Osteocyte (in vitro differentiated cells): ENCODE measurements at places on chromosomes 3 and 15. TPM values are rescaled to one million over a fixed set of nuclear protein-coding genes. Genes with fewer than 3 reads are reported as not detected.

DNA sequence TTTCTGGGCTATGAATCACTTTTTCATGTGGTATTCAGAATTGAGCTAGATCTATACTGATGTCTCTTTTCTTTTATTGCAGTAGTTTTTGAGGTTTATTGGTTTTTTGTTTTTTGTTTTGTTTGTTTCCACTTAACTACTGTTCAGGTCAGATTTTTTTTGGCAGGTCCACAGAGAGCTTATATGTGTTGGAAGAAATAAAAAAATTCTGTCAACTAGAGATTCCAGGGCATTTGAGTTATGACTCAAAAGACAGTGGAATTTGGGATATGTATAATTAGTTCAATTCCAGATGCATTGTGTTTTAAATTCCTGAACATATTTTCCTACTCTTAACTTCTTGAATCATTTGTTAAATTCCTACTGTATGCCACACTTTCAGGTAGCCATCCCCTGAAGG, 727.2 kb downstream of the SI start:
- H3K4me3 ChIP-seq: no peak overlapping the region
- no peak for DNase-seq
- peaks cover 9% of the 10 kb centered on the region for H3K4me1 ChIP-seq
- H3K36me3 ChIP-seq: peaks cover 2% of the 10 kb centered on the region

- peaks cover 8% of the 10 kb centered on the region for H3K36me3 ChIP-seq
- no peak overlapping the region for H3K4me3 ChIP-seq
- DNase-seq: no peak
- H3K27me3 ChIP-seq: no peaks in the 10 kb centered on the region
Observed at GRCh38 chr3:79052054-79052681, 715.6 kb downstream of the ROBO1 start.

- no peak overlapping the region for H3K4me3 ChIP-seq
- H3K27me3 ChIP-seq: peaks cover 7% of the 10 kb centered on the region
- DNase-seq: no peak
Observed at GRCh38 chr15:57609805-57610529, 18.3 kb downstream of the MYZAP start.

- DNase-seq: no peak
- peaks cover 7% of the 10 kb centered on the region for H3K27me3 ChIP-seq
- H3K36me3 ChIP-seq: no peaks in the 10 kb centered on the region
Observed at GRCh38 chr3:35184775-35185174, 454.6 kb upstream of the ARPP21 start.

- peak; percentile 71 for DNase-seq
- peaks cover 28% of the 10 kb centered on the region for H3K27me3 ChIP-seq
- no peak overlapping the region for H3K27ac ChIP-seq
Observed at GRCh38 chr3:14698601-14699244, 23.8 kb downstream of the C3orf20 start.

Gene LIPC
- not detected in 2 replicates for total RNA-seq

Gene SLC51A
- total RNA-seq: not detected in 2 replicates

- H3K4me1 ChIP-seq: no peaks in the 10 kb centered on the region
- H3K36me3 ChIP-seq: no peaks in the 10 kb centered on the region
- DNase-seq: no peak
- H3K27ac ChIP-seq: no peak overlapping the region
- H3K4me3 ChIP-seq: no peak overlapping the region
Observed at GRCh38 chr3:134917631-134918030, 122.6 kb downstream of the EPHB1 start.

Gene AMOTL2
- total RNA-seq: 195 and 199 TPM in 2 replicates

GRCh38 chr3:135878501-135878900, 87.0 kb upstream of the PPP2R3A start:
- H3K36me3 ChIP-seq: no peaks in the 10 kb centered on the region
- H3K27ac ChIP-seq: no peak overlapping the region
- H3K4me3 ChIP-seq: no peak overlapping the region

DNA sequence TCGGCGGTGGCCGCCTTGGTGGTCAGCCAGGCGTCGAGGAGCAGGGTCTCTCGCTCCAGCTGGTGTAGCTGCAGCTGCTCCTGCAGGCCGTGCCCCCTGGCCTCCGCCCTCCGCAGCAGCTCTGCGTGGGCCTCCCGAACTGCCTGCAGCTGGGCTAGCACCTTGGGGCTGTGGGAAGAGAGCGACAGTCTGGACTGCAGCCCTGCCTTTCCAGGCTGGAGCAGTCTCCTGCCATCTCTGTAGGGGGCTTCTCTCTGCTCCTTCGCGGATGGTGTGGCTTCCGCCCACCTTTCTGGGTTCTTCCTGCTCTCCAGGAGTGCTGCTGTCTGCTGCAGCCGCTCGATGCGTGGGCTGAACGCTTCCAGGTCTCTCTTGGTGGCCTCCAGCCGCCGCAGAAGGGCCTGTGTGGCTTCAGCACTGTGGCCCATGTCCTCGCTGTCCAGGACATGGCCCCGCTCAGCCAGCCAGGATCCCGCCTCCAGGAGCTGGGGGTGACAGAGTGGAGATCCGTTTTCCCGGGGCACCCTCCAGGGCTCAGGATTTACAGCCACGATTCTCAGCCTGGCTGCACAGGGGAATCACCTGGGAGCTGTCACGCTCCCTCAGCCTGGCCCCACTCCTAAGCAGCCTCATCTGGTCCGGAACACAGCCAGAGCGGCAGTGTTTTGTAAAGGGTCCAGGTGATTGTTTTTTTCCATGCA, 16.8 kb downstream of the PLA2G4B start:
- H3K4me3 ChIP-seq: no peak overlapping the region
- H3K27me3 ChIP-seq: no peaks in the 10 kb centered on the region
- no peak overlapping the region for H3K27ac ChIP-seq
- no peaks in the 10 kb centered on the region for H3K4me1 ChIP-seq
- DNase-seq: no peak

DNA sequence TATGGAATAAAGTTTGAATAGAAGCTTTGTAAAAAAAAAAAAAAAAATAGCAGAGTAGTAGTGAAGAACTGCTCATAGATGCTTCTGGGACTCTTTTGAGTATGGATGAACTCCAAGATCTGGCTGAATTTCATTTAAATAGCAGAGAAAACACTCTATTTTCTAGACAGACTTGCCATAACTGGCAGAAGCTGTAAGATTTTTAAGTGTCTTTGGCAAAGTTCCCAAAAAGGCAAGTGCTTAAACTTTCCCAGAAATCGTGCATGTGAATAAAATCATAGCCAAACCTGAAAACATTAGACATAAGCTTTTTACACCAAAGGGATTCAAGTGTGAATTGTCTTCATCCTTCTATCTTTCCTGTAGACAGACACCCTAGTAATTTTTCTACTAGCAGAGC, 110.3 kb upstream of the MITF start:
- H3K27ac ChIP-seq: no peak overlapping the region
- no peak overlapping the region for H3K4me3 ChIP-seq
- H3K36me3 ChIP-seq: no peaks in the 10 kb centered on the region
- H3K27me3 ChIP-seq: peaks cover 35% of the 10 kb centered on the region
- no peaks in the 10 kb centered on the region for H3K4me1 ChIP-seq

Gene SLC28A2
- total RNA-seq: not detected in 2 replicates
